GDM1 (cell line): ENCODE measurements at places on chromosomes 12 and 14.

GRCh38 chr14:54664961-54665360 is 98.0 kb downstream of the SAMD4A start:
- DNase-seq: no peak

DNA sequence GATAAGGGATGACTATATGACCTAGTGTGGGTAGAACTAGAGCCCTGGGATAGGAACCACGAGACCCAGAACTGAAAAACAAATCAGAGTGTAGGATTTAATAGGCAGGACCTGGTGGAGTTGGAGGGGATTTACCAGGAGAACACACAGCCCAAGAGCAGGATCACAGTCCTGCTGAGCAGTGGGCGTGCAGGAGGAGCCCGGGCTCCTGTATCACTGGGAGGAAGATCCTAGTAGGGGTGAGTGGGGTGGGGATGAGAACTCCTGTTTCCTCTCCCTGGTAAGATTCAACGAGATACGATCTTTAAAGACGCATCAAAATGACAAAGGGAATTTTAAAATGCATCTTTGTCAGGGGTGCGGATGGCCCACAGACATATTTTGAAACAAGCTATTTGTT is 220.1 kb downstream of the GALC start:
- DNase-seq: no peak

DNA sequence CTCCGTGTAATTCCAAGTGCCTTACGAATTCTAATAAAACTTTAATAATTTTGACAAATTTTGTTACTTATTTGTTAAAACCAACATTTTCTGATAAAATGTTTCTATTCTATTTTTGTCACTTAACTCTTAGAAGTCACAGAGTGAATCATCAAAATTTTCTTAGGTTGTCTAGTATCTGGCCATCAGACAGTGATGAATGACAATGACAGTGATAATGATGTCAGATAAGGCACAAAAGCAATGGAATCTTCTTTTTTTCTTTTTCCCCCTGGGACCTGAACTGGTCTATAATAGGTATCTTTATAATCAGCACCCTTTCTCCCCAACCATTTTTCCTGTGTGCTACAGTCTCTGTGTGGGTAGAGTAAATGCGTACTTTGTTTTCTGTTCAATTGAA is 407.3 kb downstream of the SOX5 start:
- no peak for DNase-seq

DNA sequence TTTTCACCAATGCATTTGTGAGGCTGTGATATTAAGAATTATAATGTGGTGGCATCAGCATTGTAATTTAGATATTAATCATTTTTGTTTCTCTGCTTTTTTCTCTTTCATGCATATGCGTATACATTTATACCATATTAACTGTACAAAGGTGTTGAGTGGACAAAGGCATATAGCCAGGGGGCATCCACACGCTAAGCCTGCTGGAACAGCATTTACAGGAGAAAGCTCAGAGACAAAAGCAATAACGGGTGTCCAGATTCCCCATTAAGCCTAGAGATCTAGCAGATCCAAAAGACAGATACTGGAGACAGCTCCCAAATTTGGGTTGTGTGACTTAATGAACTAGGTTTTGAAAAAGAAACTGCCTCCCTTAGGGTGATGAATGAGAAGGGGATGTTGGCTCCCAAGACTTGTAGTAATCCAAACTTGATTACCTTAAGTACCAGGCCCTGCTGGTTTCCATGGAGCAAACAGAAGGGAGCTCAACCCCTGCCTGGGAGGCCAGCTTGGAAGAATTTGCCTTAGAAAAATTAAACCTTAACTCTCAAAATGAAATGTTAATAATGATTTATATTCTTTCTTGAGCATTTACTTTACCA is 181.9 kb downstream of the SLC6A15 start:
- no peak for DNase-seq

DNA sequence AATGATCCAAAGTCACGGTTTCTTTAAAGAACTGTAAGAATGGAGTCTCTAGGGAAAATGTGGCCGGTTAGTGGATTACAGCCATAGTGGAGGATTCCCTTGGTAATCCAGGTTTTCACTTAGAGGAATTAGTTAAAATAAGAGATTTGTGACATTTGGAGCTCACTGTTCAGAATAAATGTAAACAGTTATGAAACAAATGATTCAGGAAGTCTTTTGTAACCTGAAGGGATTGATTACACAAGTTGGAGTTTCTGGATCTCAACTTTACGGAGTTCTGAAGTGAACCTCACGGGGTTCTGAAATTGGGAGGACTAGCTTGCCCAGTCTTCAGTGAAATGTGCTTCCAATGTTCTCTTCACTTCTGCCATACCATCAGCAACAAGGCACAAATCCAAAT is 234.4 kb upstream of the FKBP4 start:
- no peak for DNase-seq

DNA sequence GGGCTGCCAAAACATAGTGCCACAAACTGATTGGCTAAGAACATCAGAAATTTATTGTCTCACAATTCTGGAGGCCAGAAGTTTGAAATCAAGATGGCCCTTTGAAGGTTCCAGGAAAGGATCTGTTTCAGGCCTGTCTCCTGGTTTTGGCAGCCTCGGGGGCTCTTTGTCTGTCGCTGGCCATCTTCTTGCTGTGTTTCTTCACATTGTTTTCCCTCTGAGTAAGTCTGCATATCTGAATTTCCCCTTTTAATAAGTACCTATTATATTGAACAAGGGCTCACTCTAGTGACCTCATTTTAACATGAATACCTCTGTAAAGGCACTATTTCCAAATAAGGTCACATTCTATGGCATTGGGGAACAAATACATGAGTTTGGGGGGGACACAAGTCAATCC is 467.1 kb upstream of the MGAT4C start:
- DNase-seq: no peak

DNA sequence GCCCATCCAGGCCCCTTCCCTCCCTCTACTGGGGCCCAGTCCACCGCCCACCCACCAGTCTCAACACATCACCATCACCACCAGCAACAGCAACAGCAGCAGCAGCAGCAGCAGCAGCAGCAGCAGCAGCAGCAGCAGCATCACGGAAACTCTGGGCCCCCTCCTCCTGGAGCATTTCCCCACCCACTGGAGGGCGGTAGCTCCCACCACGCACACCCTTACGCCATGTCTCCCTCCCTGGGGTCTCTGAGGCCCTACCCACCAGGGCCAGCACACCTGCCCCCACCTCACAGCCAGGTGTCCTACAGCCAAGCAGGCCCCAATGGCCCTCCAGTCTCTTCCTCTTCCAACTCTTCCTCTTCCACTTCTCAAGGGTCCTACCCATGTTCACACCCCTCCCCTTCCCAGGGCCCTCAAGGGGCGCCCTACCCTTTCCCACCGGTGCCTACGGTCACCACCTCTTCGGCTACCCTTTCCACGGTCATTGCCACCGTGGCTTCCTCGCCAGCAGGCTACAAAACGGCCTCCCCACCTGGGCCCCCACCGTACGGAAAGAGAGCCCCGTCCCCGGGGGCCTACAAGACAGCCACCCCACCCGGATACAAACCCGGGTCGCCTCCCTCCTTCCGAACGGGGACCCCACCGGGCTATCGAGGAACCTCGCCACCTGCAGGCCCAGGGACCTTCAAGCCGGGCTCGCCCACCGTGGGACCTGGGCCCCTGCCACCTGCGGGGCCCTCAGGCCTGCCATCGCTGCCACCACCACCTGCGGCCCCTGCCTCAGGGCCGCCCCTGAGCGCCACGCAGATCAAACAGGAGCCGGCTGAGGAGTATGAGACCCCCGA is 6.8 kb upstream of the RNU7-1 start:
- no peak for DNase-seq

DNA sequence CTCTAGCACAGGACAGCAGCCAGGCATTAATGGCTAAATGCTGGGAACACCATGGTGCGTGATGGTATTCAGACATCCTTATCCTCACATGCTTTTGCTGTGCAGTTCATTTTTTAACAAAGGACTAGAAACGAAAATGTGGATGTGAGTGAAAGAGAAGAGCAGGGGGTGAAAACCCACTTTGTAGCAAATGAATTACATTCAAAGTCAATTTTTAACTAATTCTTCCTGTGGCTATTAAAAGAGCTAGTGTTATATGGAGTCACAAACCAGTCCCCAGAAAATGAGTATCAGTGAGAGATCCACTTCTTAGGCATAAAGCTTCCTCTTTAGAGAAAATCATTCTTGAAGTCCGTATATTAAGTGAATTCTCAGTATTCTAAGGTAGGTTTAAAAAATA is 592.0 kb upstream of the LMO3 start:
- DNase-seq: no peak

GRCh38 chr14:61287196-61287595 is 6.1 kb upstream of the TMEM30B start:
- no peak for DNase-seq

DNA sequence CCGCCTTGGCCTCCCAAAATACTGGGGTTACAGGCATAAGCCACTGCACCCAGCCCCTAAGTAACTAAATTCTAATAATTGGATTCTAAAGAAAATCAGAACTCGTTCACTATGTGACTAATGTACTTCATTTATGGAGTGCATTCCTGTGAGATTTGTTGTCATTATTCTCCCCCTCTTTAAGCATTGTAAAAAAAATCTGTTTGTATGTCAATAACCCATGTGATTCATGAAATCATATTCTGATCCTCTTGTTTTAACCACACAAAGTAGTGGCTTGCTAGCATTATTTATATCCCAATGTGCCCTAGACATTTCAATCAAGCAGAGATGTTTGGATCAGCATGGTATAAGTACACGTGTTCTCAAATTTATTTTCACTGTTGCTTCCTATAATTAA is 78.2 kb upstream of the OSBPL8 start:
- DNase-seq: no peak

DNA sequence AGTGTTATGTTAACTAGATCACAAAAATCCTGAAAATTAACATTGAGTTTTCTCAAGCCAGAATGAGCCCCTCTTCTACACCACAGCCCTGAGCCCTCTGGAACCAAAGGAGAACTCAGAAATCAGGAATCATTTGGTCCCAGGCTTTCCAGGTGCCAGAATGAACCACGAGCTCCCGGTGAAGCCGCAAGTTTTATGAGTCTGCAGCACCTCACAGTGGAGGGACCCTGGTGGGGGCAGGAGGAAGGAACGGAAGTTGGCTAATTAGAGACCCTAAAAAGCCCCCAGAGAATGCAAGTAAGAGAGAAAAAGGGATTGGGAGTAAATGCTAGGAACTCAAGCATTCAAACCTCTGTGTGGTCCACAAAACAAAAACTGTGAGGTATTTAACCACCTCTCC is 52.9 kb upstream of the BCL2L14 start:
- no peak for DNase-seq

DNA sequence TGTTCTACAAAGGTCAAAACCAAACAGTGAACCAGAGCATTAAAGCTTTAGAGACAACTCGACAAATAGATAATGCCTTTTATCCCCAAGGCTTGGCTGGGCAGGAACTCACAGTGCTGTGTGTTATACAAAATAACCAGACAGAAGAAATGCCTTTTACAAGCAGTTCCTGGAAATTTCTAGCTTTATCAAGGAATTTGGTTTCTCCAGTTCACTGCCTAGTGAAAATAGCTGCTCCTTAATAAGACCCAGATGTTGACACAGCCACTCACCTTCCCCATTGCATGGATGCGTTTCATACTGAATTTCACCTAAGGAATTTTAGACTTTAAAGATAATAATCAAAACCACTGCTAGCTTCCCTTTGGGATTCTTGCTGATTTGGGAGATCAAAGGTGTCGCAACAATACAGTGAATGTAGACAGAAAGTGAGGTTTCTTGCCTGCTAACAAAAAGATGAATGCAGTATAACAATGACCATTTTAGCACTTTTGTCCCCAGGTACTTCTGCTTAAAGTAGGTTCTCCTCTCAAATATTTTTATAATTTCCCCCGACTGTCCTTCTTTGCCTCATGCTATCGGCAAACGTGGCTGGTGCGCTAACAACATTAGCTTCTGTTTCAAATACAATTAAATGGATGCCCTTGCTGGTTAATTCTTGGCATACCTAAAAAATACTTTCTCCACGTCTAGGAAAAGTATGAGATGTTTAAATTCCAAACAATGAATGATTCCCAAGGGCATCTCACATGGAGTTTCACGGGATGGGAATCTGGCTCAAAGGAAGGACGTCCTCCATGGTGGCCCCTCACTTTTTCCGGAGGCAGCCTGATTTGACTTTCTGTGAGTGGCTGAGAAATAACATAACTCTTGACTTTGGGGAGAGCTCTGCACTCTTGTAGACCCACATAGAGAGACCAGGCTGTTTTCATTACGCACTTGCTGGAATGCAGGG is 162.4 kb downstream of the C12orf75 start:
- no peak for DNase-seq

GRCh38 chr12:122161682-122162081 is 12.3 kb downstream of the IL31 start:
- no peak for DNase-seq

GRCh38 chr12:104121001-104121400 is 17.0 kb downstream of the NFYB start:
- DNase-seq: no peak

GRCh38 chr12:2256453-2256852 is 203.7 kb downstream of the CACNA1C start:
- no peak for DNase-seq

DNA sequence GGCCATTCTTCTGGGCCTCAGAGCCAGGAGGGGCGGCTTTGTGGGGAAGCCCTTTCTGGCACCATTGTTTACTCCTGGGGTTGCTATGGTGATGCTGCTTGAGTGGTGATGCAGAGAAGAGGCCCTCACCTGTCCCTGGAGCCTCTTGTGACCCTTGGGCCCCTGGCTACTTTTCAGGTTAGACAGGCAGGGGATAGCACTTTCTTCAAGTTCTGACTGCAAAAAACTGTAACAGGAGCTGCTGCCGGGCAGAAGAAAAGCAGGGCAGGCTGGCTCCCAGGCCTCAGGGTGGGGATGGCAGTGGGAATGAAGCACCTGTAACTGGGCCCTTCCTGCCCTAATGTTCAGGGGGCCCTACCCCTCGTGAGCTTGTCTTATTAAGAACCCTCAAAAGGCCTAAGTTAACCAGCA is at the start of gene TEX52:
TSS of gene TEX52 (minus strand) at position 19 of the 411 bp plus-strand sequence. CDS start at position 6, 13 bp downstream.
- DNase-seq: no peak

DNA sequence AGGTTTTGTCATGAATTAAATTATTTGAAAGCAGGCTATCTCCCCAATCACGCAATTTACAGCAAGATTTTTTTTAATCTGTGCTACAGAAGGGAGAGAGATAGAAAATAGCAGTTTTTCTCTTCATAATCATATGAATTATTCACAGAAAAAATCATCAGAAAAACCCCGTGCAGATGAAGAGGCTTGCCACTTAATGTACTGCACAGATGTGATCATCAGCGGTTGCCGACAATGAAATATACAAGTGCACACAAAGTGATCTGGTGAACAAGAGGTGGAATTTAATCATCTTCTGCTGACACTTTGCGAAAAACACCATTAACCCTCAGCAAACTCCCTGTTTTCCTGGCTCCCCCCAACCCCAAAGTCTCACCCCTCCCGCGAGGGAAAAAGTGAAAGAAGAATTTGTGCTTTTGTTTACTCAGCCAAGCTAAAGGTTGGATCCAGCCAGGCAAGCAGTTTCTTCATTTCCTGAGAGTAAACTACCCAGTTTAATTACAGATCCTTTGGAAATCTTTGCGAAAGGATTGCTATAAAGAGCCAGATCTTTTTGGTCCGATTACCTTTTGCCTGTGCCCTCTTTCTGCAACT is 3.1 kb upstream of the LMO3 start:
- no peak for DNase-seq

GRCh38 chr12:98863167-98863566 is 218.1 kb downstream of the APAF1 start:
- DNase-seq: no peak
